Neuronal stem cell (in vitro differentiated cells): ENCODE measurements at places on chromosomes 13 and 19.

GRCh38 chr19:41434450-41434849, 5.3 kb downstream of the DMAC2 start:
- DNase-seq = no peak

GRCh38 chr13:93248627-93249047, 22.0 kb downstream of the GPC6 start:
- peak; percentile 40 for DNase-seq

- no peak for DNase-seq
Measured at GRCh38 chr19:55877211-55877610, 40.9 kb downstream of the NLRP4 start.

- DNase-seq = no peak
Measured at GRCh38 chr13:35784286-35784951, 307.9 kb upstream of the MAB21L1 start.

GRCh38 chr13:113152984-113153809, 5.3 kb upstream of the PROZ start:
- DNase-seq = peak; percentile 67

GRCh38 chr13:112346173-112346898, 29.8 kb upstream of the SPACA7 start:
- DNase-seq = no peak

- DNase-seq = no peak
Measured at GRCh38 chr13:107968470-107968869, 246.9 kb downstream of the LIG4 start.

GRCh38 chr13:20974981-20975585, 72.5 kb upstream of the XPO4 start:
- no peak for DNase-seq

DNA sequence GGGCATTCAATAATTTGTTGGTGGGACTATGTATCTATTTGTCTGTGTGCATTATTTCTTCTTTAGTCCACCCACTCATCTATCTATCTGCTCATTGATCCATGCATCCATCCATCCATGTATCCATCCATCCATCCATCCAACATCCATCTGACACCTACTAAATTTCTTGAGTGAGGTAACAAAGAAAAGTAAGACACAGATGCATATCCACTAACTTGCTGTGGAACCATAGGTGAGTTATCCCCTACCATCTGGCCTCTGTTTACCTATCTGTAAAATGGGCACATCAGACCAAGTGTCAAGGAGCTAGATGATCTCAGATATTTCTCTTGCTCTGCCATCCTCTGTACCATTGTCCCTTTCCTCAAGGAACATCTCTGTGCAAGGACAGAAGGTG, 54.7 kb downstream of the ZNF536 start:
- no peak for DNase-seq

DNA sequence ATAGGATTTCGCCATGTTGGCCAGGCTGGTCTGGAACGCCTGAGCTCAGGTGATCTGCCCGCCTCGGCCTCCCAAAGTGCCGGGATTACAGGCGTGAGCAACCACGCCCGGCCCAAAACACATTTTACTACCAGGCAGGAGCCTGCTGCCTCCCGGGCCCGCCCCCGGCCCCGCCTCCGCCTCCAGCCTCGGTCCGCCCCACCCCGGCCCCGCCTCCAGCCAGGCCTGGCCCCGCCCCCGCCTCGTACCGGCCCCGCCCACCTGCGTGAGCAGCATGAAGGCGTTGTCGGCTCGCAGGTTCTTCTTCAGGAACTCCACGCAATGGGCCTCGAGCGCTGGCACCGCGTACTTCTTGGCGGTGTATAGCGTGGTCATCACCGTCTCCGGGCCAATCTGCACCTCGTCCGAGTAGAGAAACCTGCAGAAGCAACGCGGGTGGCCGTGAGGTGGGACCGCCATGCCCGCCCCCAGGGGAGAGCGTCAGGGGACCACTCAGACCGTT, 22.7 kb downstream of the BTBD2 start:
- DNase-seq = no peak

GRCh38 chr19:5492635-5493409, 37.6 kb downstream of the ZNRF4 start:
- DNase-seq = peak; percentile 95

GRCh38 chr13:43136920-43137575, 113.7 kb downstream of the DNAJC15 start:
- DNase-seq = no peak

GRCh38 chr13:67967031-67967430, 736.9 kb upstream of the PCDH9 start:
- DNase-seq = no peak

DNA sequence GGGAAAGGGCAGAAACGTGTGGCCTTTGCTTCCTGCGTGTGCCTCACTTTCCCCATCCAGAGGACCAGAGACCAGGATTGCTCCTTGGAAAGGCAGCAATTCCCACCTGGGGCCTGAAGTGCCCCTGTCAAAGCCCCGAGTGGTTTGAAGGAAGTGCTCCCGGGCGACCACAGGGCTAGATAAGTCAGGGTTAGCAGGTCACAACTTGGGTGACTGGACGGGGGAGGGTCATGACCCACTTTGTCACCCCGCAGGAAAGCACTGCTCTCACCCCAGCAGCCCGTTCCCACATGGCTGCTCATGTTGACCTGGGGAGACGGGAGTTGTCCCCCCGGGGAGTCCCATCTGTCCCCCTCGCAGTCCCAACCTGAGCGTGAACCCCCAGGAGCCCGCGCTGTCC, 459 bp downstream of the PRAM1 start:
- no peak for DNase-seq

GRCh38 chr19:50801107-50801506, 10.9 kb downstream of the ACP4 start:
- no peak for DNase-seq

GRCh38 chr19:18259893-18260292, 14.4 kb downstream of the IQCN start:
- no peak for DNase-seq

GRCh38 chr19:16378291-16378889, 53.8 kb downstream of the KLF2 start:
- DNase-seq = no peak

GRCh38 chr13:45040622-45041021, 51.3 kb downstream of the GPALPP1 start:
- no peak for DNase-seq

DNA sequence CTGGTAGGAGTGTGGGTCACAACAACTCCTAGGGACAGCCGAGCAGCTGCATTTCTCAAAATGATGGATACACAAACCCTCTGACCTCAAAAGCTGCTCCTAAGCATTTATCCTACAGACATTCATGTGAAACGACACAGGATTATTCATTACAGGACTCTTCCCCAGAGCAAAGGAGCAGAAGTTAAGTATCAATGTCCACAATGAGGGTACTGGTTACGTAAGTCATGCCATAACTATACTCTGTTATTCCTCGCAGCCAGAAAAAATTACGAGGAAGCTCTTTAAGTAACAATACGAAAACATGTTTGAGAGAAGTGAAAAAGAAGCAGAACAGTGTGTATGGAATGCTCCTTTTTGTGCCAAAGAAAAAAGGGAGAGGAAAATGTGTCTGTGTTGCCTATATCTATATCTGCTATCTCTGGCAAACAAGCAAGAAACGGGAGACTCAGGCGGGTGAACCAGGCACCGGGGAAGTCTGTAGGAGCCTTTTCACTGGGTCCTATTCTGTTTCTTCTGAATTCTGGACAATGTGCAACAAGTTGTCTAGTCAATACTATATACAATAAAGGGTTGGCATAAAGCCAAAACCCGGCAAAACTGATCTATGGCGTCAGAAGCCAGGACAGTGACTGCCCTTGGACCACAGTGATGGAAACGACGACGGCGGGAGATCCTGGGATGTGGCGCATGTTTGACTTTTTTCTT, 1.3 kb downstream of the ISOC2 start:
- no peak for DNase-seq

DNA sequence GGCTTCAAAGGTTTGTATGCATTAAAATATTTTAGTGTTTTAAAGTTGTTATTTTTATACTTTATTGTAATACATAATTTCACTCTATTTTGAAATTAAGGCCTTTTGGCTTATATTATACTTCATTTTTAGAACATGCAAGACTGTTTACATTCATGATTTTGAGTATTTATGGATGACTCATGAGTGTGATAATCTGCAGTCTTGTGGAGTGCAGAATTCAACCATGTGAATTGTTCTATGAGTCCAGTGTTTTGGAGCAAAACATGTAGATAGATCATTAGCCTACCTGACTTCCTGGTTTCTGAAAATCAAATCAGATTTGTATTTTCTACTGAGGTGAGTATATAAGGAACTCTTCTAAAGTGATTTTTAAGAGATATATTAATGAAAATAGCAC, 241.8 kb downstream of the PCCA start:
- no peak for DNase-seq

DNA sequence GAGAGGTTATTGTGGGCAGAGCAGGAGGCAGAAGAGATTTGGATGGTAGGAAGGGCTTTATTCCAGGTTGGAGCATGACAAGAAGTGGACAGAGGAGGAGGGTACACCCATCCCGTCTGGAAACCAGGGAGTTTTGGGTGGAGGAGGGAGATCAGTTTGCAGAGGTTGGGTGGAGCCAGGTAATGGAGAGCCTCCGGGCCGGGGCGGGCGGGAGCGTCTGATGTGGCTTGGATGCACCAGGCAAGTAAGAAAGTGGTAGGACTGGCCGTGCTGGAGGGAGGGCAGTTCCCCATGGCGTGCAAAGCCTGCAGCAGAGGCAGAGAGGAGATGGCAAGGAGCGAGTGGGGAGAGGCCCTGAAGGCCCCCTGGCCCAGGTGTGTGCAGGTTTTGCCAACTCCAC, 10.9 kb downstream of the IGFLR1 start:
- no peak for DNase-seq

GRCh38 chr19:21482863-21483276, 22.5 kb upstream of the ZNF429 start:
- no peak for DNase-seq

GRCh38 chr13:37134411-37135041, 29.1 kb upstream of the CSNK1A1L start:
- no peak for DNase-seq

DNA sequence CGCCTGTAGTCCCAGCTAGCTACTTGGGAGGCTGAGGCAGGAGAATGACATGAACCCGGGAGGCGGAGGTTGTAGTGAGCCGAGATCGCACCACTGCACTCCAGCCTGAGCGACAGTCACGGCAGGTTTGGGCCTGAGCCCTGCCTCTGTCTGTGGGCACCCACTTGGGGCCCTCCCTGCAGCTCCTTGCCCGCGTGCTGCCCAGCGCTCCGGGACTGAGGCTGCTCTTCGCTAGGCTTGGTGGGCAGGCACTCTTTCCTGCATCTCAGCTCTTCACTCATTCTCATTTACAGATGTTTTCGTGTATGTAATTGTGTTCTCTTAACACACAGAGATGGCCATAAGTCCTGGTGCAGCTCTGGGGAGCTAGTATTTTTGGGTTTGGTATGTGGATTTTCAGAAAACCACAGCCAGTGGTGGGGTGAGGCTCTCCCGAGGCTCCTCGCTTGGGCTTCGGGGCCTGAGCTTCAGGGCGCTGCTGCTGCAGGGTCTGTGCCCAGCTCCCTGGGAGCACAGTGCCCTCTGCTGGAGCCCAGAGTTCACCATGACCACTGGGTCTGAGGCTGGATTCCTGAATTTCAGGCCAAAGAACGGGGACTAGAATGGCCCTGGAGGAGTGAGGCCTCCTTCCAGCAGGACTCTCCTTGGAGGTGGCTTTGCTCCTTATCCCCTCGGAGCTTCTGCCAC, 15.2 kb downstream of the UPF1 start:
- DNase-seq = peak; percentile 69

GRCh38 chr13:73873940-73874830, 260.0 kb downstream of the KLF12 start:
- DNase-seq = no peak

- DNase-seq = no peak
Measured at GRCh38 chr19:47860602-47861297, 1.7 kb downstream of the TPRX2 start.

GRCh38 chr19:48967346-48968178, 2.5 kb downstream of the FTL start:
- no peak for DNase-seq

DNA sequence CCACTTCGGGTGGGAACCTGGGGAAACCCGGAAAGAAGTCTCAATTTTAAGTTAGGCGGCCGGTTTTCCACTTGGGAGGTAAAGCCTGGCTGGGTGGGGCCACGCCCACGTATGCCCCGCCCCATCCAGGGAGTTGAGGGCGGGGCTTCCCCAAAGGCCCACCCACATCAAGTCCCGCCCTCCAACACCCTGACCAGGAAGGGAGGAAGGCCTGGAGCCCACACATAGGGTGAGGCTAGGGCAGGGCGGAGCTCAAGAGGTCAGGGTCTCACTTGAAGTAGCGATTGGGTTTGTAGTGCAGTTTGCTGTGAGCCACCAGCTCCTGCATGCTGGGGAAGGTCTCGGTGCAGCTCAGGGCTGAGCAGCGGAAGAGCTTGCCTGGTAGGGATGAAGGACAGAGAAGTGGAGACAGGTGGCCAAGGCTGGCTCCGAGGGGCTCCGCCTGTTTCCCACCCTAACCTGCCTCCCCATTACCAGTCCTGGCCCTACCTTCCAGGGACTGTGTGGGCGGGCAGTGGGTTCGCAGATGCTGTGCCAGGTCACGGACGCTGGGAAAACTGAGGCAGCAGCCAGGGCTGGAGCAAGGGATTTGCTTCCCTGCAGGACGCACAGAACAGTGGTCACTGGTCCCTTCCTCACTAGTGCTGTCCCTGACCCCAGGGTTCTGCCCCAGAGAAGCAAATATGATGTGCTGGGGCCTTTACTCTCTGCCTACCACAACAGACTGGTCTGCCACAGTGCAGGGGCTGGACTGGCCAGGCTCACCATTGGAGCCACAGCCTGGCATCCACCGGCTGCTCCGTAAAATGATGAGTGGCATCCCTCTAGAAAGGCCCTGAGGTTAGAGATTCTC, 1.6 kb downstream of the ZNF414 start:
- no peak for DNase-seq

DNA sequence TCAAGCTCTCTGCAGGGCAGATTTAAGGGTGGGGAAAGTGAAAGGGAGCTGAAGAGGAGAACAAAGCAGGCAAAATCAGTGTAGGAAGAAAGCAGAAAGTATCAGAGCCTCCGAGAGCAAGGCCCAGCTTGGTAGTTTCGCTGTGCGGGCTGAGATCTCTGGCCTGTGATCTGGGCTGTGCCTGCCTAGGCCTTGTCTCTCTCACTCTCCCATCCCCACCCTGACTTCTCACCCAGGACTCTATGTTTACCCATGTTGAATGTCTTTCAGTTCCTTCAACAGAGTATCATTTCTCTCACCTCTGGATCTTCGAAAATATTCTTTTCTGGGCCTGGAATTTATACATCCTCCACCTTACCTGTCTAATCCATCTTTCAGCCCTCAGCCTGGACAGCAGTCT, 391.3 kb downstream of the FOXO1 start:
- no peak for DNase-seq

GRCh38 chr13:68714292-68714691, 1393.3 kb upstream of the ATXN8OS start:
- peak; percentile 65 for DNase-seq

GRCh38 chr19:1715540-1715939, 37.8 kb upstream of the ONECUT3 start:
- DNase-seq = no peak
